Stimulated activated CD8-positive, alpha-beta memory T cell treated with anti-CD3 and anti-CD28 coated beads, Interleukin-7, amount 100 ng/mL, for 1 hour (primary cell): ENCODE measurements at places on chromosomes 16 and 17.

GRCh38 chr17:17580662-17581470 lies 10.6 kb downstream of the PEMT start:
- DNase-seq: no peak

GRCh38 chr16:88103011-88103410 lies 151.8 kb downstream of the BANP start:
- no peak for DNase-seq

DNA sequence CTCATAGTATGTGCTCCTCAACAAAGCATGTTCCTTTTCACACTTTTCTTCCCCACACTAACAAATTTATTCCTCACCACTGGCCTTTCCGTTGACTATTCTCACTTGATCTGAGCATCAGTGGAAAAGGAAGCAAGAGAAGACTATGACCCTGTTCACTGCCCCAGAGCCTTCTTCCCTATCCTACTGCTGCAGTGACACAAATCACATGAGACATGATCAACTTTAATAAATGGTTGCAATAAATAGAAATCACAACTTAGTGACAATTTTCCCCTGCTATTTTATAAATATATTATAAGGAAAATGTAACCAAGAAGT lies 438.7 kb upstream of the SOX9 start:
- DNase-seq: no peak

DNA sequence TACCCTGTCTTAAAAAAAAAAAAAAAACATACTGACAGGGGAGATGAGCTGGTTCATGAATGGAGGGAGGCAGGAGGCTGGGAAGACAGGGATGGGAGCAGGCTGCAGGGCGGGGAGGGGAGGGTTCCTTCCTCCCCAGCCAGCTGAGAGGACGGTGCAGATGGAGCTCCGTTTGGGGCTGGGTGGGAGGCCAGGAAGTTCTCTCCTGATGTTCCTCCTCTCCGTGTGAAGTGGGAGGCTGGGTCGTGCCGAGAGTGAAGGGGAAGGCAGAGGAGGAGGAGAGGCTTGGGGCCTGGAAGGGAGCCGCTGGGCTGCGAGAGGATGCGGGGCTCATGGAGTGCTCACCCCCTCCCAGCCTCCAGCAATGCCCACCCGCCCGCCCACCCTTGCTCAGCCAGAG lies 21.3 kb downstream of the SBK1 start:
- no peak for DNase-seq

DNA sequence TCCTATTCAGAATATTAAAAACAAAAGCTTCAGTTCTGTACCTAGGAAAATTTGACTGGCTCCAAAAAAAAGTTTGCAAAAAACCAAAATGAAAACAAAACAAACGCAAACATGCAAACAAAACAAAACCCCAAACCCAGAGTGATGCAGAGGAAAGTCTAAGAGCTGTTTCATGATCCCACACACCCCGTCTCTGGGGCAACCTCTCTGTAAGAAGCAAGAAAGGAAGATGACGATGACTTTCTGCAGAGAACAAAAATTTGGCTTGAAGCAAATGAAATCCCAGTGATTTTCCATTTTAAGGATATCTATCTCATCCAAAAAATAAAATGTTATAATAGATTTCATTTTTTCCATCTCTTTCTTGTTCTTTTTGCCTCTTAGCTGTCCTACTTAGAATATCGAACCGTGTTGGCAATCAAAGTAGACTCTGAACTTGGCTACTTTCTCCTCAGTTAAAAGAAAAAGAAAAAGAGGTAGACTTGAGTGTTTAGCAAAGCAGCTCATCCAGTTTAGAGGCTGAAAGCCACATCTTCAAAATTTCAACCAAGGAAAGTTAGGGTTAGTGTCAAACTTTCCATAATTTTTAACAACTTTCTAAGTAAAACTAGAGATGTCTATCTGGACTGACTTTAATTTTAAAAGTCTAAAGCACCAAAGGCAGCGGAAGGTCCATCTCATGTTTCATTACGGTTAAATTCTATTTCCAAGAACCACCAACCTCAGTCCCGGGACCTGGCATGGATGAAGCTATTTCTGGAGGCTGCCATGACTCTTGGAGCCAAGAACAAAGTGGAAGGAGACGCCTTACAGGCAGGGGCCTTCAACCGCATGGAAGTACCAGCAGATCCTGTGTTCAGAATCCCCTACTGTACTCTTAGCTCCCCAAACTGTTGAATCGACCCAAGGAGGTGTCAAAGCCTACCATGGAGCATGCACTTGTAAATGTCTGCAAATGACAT lies 180.8 kb downstream of the XYLT1 start:
- no peak for DNase-seq

DNA sequence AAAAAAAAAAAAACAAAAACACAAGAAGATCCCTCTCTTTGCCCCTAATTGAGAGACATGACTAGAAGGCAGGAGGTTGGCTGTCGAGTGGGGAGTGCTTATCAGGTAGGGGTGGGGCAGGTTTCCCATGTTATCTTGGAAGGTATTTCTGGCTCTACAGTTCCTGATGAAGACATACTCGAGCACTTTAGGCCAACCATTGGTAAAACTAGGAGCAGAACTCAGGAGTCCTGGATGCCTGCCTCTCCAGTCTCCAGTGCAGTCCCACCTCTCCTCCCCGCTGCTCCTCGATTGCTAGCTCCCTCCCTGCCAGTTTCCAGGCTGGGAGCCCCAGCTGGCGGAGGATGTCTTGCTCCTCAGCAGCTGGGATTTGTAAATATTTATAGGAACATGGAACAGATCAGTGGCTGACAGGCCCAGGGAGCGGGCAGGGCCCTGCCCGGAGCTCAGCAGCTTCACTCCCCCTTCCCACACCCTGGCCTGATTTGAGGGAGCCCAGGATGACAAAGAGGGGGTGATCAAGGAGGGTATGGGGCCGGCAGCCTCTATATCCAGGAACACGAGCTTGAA lies 11.4 kb upstream of the C1QL1 start:
- DNase-seq: no peak

DNA sequence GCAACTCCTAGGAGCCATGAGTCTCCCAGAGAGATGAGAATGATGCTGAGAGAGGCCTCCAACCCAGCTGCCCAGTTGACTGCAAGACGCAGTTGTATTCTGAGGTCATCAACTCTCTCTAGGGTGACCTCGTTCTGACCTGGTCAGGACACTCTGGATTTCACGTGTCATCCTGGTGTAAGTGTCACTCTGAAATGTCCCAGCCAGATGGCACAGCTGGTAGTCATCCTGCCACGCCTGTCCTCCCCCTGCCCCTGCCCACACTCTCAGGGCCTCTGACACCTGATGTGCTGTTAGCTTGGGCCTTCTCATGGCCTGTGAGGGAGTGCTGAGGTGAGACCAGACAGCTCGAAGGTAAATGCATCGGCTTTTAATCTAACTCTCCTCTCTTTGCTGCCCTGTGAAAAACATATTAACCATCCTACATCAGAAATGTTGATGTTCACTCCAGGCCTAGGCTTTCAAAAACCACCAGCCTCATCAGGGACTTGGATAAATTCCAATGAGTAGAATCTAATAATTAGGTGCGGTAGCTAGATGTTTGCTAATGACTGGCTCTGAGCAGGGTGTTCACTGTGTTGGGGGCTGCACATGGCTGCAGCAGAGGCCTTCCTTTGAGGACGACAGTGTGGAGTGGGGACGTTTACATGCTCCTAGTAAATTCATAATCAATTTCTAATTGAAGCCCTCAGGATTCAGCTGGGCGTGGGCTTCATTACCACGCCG lies 13.8 kb downstream of the MLYCD start:
- DNase-seq: no peak

DNA sequence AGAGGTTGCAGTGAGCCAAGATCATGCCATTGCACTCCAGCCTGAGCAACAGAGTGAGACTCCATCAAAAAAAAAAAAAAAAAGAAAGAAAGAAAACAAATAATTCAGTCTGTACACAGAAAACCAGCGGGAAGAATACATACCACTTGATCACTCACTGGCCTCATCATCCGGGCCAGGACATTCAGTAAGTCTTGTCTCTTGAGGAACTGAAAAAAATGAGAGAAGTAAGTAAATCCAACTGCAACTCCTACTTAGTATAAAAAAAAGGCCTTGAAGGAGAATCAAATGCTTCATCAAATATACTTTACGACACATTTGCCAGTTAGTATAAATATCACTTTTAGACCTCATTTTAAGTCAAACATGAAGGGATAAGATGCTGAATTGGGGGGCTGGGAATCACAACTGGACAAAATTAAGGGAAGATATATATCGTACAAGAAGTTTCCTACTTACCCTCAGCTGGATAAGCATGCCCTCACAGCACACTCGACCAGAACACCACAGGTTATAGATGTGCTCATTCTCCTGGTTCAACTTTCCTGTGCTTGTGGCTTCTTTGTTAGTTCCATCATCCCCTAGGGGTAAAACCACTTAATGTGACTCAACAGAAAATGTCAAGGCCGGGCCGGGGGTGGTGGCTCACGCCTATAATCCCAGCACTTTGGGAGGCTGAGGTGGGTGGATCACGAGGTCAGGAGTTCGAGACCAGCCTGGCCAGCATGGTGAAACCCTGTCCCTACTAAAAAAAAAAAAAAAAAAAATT lies 12.4 kb downstream of the CCDC47 start:
- DNase-seq: no peak

DNA sequence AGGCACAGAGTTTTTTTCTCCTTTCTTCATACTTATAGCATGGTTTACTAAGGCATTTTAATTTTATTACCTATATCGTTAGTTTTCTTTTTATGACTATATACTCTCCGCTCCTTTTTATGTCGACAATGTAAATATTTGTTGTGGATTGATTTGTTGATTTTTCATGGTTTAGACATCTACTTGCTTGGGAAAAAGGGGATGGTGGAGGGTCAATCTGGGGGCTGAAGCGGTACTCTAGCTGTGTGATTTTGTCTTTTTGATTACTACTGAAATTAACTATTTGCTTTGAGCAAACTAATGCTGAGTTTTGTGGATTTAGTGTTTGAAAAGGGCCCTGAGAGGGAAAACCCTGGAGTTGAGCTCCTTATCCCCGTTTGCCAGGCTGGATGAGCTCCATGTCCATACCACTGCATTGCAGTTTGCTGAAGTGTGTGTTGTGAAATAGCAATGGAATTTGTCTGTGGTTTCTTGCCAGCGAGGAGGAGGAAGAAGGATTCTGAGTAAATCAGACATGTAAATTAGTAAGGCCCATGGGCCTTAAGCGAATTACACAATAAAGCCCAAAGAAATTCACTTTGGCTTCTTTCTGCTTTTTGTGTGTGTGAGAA lies 72.0 kb downstream of the FTO start:
- DNase-seq: no peak

DNA sequence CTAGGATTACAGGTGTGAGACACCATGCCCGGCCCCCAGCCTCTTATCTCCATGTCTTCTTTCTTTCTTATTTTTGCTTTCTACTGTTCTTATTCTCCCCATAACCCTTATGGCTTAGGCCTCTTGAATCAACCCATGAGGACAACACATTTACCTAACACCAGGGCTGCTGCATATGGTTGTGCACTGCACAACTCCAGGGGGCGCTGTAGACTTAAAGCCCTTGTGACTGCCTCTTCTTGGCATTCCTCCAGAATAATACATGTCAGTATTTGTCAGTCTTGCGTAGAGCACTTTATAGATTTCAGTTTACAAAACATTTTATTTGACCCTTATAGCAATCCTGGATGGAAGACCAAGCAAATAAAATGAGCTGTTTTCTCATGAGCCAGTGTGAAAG lies 225.0 kb upstream of the SALL1 start:
- no peak for DNase-seq

- DNase-seq: peak; percentile 56
Observed at GRCh38 chr16:67155295-67156142, 4.2 kb downstream of the TRADD start.

- no peak for DNase-seq
Observed at GRCh38 chr17:79619636-79620206, 8.9 kb upstream of the RBFOX3 start.

- DNase-seq: no peak
Observed at GRCh38 chr17:49972486-49973270, 3.7 kb downstream of the DLX4 start.

DNA sequence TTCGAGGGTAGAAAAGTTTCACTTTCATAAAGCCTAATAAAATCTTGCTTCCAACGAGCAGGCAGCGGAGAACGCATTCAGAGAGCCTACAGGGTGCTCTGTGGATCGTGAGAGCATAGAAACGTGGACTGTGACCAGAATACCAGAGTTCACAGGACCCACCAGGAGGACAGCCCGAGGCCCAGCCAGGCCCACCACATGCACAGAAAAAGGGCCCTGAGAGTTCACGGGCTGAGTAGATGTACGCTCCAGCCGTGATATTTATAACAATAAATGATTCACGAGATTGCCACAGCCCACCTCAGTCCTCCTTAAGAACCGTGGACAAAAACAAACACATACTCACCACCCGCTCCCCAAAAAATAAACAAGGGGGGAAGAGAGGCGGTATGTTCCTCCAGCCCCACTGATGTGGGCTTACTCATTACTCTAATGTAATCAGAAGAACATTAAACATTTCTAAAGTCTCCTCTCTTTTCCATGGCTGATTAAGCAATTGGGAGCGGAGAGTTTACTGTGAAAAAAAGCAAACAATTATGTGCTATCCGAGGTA lies 207.2 kb downstream of the C16orf78 start:
- no peak for DNase-seq

DNA sequence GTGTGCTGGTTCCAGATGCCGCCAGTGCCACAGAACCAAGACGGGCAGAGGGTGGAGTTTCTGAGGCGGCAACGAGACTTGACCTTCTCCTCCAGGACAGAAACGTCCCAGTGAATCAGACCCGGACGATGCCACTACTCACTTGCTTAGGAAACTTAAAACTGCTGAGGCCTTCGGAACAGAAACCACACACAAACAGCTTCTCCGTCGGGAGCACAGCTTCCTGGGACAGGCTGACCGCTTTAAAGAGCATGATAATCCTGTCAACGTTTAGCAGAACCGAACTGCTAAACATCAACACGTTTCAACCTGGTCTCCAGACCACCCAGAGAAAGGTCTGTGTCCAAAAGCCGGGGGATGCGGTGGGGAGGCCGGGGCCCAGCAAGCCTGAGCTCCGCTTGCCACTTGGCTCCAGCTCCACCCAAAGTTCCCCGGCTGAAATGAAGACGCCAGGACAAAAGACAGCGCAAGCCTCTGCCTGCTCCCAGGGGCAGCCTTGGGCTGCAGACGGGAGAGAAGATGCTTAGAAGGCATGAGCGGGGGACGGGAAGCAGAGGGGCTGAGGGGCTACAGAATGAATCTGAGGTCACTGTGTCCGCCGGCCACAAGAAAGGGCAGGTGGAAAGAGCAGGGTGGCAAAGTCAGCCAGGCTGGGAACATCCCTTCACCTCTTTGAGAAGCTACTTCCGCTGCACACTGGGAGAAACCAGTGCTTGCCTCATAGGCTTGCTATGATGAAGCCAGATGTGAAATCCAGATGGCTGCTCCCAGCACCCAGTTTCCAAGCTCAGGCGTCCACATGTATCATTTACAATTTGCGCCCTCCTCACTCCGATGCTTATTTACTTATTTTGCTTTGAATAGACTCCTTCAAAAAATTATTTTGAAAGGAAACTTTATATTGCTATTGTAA lies 69.0 kb downstream of the MRM3 start:
- no peak for DNase-seq
